DMS 273 treated with DMSO at 0.1 percent for 48 hours (cell line): ENCODE measurements at places on chromosomes 2 and 18.

GRCh38 chr18:3595369-3596273, 145.6 kb downstream of the TGIF1 start:
- peak; percentile 18 for DNase-seq

GRCh38 chr2:170887496-170887895, 41.6 kb upstream of the GORASP2 start:
- no peak for DNase-seq

DNA sequence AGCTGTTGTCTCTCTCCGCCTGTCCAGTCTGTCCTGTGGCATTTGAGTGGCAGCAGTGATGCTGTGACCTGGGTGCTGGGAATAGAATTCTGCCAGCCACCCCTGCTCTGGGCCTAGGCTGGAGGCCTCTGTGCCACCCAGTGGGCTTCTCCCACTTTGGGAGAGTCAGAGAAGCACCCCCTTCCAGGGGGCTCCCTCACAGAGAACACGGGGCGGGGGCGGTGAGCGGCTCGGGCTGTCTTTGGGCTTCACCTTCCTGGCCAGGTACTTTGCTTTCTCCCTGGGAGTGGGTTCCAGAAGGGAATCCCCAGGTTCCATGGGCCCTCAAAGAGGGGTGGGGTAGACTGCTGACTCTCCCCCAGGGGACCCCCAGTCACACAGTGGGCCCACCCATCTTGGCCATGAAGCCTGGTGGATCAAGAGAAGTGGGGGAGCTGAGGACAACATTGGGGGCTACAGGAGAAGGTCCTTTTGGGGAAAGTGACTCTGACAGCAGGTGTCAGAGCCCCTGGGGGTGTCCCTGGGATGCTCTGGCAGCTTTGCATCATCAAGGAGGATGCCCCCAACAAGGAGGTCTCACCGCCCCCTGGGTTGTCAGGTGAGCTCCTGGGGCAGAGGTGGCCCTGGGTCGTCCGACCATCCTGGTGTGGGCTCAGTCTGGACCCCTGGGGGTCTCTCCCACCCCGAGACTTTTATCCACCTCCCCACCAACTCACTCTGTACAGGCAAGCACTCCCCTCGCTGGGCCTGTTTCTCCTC, 18.8 kb upstream of the BOK start:
- DNase-seq: no peak

DNA sequence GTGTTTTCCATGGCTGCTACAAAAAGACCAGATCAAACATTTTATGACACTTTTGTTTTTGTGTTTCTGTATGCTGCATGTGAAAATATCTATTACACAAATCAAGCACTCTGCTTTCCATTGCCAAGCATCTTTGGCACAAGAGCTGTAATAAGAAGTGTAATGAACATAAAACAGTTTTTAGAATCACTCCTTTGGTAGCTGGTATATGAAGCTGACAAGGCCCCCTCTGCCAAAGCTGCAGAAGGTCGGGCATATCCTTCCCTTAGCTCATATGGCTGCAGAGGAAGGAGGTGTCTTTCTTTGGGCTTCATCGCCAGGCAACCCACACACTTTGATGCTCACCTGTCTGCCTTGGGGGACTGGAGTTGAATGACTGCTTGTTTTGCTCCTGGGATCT, 175.4 kb downstream of the TMEM247 start:
- DNase-seq: no peak

- DNase-seq: no peak
Observed at GRCh38 chr2:42859006-42859552, 66.7 kb upstream of the HAAO start.

GRCh38 chr2:237208373-237209260, 122.9 kb downstream of the COPS8 start:
- DNase-seq: no peak

GRCh38 chr2:98485453-98485755, 40.7 kb downstream of the INPP4A start:
- no peak for DNase-seq

DNA sequence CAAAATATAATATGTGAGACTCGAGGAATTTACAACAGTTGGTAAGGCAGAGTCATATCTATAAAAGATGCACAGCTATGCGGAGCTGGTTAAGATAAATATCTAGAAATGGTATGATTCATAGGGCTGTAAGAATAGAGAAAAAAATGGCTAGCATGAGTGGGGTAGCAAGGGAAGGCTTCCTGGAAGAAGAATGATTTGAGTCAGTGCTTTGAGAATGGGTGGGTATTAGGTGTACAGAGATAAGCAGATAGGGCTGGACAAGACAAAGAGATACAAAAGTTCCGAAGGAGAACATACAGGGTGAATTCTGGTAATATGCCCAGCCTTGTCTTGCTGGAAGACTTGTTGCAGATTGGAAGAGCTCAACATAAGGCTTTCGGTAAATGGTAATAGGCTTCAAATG, 291.5 kb upstream of the CCDC68 start:
- no peak for DNase-seq

DNA sequence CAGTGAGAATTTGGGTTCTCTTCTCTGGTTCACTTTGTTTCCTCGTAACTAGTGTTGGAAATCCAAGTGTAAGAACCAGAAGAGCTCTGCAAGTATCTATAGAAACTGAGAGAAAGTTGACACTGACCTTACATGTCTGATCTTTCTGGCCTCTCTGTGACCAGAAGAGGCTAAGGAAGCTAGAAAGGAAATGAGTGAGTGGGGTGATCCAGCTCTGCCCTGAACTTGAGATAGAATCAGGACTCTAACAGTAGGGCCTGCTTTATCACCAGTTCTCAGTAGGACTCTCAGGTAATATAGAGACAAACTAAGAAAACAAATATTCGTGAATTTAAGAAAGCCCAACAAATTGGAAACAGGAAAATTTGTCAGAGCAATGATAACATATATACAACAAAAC, 441.2 kb upstream of the ZNF804A start:
- DNase-seq: no peak

DNA sequence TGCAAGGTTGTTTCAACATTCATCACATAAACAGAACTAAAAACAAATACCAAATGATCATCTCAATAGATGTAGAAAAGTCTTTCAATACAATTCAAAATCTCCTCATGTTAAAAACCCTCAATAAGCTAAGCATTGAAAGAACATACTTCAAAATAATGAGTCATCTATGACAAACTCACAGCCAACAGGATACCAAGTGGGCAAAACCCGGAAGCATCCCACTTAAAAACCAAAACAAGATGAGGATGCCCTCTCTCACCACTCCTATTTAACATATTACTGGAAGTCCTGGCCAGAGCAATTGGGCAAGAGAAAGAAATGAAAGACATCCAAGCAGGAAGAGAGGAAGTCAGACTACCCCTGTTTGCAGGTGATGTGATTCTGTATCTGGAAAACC, 992.2 kb upstream of the PIK3C3 start:
- DNase-seq: no peak

GRCh38 chr2:227482638-227483340, 10.8 kb downstream of the AGFG1 start:
- DNase-seq: peak; percentile 94

GRCh38 chr2:17754773-17755425, 961 bp downstream of the GEN1 start:
- DNase-seq: peak; percentile 47

DNA sequence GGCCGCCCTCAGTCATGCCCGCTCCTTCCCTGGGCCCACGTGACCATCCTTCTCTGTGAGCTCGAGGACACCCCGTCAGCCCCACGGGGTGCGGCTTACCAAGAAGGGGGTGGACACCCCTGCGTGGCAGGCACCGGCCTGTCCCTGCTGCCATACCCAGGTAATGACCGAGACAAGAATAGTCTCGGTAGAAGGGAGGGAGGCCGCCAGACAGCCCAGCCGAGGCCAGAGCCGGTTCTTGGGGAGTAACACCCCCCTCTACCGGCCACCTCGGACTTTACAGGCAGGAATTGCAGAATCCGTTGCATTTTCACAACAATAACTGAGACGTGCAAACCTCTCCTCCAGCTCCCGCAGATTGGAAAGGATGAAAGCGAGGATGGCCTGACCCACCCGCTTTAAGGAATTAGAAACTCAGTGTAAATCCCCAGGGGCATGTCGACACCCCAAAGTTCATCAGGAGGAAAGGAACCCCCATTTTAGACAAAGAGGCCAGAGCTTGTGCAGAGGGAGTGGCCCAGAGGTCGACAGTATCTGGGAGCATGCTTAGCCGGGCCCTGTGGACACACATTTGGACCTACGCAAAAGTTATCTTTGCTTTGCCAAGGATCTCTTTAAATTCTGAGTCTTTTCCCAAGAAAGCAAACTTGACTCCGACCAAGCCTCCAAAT, 60.1 kb upstream of the GLI2 start:
- DNase-seq: no peak

DNA sequence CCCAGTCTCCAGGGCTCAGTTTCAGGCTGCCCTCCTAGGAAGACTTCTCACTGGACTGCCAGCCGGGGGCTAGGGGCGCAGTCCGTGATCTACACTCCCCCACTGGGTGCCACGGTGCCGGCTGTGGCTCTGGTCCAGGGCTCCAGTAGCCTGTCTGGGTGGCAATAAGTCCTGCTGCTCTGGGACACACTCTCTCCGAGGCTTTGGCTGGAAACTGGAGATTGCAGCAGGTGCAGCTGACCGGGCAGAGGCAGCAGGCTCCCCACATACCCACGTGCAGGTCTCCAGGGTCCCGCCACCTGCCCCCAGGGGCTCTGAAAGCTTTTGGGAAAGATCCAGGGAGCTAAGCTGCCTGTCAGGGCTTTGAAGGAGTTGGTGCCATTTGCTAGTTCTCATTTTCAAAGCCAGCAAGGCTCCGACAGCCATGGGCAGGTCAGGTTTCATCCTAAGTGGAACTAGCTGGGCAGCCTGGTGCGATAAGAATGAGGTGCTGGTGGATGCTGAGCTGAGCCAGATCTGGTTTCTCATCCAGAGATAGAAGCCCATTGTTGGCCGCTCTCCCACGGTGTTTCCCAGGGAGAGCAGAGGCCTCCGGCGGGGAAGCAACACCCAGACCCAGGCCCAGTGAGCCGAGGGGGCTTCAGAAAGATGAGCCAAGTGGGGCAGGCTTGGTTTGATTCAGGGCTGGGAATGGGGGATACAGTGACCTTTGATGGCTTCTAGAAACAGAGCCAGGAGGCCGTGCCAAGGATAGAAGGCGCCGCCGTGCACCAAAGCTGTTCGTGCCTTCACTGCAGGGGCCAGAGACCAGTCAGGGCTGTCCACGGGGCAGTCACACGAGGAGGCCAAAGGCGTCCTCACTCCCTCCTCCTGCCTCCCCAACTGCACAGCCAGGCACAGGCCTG, 141.7 kb upstream of the GPC1 start:
- DNase-seq: peak; percentile 29

DNA sequence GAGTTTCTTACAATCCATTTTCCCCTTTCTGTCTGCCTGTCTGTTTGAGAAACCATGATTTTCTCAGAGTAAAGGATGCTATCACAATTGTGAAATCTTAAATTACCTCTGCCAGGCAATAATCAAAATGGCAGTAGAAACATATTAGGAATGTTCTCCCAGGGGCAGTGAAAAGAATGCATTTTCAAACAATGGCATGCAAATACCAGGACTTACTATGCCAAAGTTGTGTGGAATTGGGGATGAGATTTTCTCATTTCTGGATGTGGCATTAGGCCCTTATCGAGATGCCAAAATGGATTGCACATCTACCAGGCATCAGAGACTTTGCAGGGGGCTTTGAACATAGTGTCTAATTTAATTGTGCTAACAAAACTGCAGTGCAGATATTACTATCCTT, 821.4 kb downstream of the RNF144A start:
- DNase-seq: no peak

GRCh38 chr2:176089843-176090395, 2.6 kb upstream of the HOXD13 start:
- DNase-seq: no peak

GRCh38 chr2:64133828-64134227, 10.4 kb downstream of the PELI1 start:
- DNase-seq: no peak

GRCh38 chr18:14944838-14945237, 196.9 kb downstream of the ANKRD30B start:
- no peak for DNase-seq

GRCh38 chr18:54127759-54128378, 96.6 kb downstream of the MBD2 start:
- DNase-seq: no peak

GRCh38 chr18:35616664-35617423, 35.3 kb downstream of the GALNT1 start:
- no peak for DNase-seq

DNA sequence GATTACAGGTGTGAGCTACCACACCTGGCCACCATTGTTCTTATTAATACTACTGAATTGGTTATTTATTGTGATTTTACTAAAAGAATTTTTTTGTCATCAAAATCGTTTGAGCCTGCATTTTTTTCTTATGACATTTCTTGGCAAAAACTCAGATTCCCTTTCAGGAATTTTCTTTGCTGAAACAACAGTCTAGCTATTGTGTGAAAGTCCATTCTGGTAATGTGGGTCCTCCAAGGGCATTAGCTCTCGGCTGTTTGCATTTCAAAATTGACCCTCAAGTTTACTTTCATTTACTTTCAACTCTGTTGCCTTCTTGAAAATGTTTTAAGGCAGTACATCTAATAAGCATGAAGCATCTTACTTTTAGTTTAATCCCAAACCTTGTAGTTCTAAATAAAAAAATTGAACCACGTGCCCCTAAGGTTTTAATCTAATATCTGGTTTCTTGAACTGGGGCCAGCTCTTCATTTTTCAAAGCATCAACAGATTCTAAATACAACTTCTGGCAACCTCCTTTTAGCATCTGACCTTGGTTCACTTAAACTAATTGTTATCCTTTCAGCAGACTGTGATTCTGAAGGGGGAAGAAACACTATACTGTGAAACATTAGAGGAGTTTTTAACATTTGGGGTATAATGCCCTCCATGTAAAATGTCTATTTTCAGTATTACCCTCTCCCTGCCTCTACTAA, 325.2 kb upstream of the RAB12 start:
- DNase-seq: no peak

GRCh38 chr2:236873636-236874035, 212.1 kb upstream of the COPS8 start:
- no peak for DNase-seq

GRCh38 chr18:21682371-21683051, 22.1 kb downstream of the ABHD3 start:
- DNase-seq: no peak

DNA sequence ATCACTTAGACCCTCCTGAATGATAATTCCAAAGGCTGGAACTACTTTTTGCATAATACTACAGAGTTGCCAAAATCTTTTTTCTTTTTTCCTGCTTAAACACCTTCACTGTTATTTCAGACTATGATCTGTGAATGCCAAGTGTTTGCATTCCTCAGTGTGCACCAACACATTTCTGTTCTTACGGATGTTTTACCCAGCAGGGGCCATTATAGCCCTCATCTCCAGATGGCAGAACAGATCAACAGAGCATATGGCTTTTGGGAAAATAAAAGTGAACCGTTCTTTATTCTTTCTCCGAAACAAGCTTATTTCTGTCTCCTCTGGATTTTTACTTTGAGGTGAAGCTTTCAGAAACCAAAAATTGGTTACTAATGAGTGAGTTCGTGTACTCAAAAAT, 1226.6 kb upstream of the FAM98A start:
- no peak for DNase-seq
